ENCODE measurements at places on chromosomes 1 and 21.

GRCh38 chr1:119188926-119189325 is 48.5 kb upstream of the WARS2 start:
- no peak for DNase-seq

DNA sequence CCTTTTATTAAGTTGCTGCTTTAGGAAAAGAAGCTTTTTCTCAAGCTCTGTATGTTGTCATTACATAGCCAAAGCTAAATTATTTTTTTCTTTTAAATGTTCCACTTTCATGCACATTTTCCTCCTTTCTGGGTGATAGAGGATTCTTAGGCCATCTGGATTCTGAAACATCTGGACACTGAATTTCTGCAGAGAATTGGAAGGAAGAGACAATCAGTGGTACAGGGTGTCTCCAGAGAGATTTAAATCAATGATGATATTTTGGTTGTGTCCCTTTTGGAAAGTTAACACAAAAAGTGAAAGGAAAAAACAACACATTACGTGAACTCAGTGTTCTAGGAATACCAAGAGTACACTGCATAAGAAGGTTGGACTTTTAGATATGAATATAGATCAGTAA is 211.4 kb upstream of the PKN2 start:
- no peak for DNase-seq

DNA sequence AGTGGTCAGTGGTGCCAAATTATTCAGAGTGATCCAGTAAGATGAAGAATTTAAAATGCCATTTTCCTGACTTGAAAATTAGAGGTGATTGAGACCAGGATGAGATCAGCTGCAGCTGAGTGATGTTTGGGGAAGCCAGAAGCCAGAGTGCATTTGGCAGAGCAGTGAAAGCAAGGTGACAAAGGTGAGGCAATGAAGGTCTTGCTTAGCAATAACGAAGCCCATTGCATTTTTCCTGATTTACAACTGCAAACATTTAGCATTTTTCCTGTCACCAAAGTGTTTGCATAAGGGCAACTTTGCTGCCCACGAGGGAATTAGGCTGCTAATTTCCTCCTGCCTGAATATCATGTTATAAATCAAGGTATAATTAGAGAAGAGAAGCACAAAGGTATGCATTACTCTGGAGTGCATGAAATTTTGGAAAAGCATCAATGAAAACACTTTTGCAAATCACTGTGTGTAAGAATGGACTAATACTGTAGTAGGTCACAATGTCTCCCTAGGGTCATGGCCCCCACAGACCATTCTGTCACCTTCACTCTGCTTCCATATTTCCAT is 188.2 kb upstream of the LYPLAL1 start:
- no peak for DNase-seq

DNA sequence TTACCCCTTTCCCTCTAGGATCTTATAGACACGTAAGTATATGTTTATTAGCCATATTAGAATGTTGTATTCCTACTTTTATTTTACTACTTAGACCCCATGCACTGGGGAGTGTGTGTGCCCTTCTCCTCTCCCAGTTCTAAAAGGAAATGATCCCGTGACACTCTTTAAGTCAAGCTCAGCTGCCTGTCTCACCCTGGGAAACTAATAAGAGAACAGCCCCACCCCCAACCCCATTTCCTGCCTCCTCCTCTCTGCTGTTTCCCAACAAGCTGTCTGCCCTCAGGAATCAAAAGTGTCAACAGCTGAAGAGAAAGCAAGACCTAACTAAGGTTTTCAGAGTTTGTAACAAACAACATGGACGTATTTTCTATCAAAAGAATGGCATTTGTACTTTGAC is 92.6 kb upstream of the VAV3 start:
- DNase-seq = no peak

GRCh38 chr1:178632653-178633052 is 92.4 kb upstream of the RALGPS2 start:
- DNase-seq = no peak

DNA sequence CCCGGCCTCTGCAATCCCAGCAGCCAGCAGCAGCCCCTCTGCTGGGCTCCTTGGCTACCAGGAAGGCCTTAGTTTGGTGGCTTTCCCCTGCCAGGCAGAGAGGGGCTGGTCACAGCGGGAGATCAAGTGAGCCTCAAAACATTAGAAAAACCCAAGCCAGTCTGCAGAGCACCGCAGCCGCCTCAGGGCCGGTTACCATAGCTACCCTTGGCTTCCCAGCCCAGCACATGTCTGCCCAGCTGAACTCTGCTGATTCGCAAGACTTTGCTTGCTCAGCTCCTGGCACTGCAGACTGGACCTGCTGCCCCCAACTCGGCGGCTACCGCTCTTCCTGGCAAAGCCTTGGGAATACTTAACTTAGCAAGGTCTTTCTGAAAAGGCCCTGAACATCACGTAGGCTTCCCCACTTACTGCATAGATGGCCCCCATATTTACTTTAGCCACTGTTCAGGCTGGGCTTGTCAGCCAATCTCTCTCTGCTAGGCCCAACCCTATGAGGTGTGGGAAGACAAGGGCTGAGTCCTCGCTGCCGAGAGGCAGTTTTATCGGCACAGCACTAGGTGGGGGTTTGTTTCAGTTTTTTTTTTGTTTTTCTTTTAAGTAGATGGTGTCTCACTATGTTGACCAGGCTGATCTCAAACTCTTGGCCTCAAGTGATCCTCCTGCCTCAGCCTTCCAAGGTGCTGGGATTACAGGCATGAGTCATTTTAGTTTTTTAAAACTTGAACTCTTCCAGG is 28.6 kb upstream of the PLEKHG5 start:
- peak; percentile 24 for DNase-seq

DNA sequence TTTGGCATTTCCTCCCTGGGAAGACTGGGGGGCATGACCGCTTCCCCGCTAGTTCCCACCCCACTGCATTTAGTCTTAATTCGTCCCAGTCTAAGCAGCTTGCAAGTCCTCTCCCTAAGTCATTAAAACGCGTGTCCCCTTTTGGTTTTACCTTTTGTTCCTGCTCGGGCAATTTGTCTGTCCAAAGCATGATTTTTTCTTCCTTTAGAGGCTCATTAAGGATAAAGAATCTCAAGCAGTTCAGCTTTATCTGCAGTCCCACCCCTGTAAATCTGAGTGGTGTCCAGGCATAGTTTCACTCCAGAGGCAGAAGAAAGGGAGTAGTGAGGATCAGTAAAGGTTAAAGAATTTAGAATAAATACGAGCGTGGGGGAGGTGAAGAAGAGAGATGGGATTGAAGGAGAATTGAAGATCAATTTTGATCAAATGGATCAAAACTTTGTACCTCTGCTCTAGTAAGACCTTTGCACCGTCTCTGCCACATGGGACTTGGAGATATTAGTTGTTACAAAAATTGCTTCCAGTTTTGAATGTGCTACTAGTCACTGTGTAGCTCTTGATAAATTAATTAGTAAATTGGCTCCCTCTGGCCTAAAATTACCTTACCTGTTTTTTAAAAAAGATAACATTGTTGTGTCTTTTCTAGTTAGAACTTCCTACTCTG is 989 bp upstream of the ETV3 start:
- peak; percentile 40 for DNase-seq

DNA sequence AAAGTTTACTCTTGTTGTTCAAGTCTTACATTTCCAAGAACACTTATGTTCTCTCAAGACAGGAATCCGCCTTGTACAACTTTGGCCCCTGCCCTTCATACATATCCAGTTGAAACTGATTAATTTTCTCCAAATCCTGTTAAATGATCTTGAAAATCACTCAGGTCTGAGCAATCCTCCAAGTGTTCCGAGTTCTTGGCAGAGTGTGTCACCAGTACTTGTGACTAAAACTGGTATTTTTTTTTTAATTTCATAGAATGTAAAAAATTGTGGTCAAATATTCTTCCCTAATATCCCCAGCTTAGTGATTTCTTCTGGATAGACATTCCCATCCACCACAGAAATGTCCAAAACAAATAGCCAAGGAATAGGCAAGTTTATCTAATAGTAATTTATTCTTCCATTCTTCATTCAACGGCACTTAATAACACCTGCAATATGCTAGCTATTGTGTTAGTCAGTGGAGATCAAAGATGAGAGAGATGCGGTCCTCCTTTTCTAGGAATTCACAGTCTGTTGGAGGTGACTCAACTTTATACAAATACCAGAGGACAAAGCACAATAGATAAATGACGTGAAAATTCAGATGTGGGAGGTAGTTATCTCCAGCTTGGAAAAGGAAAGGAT is 71.4 kb downstream of the DIRAS3 start:
- peak; percentile 40 for DNase-seq
